ENCODE measurements at places on chromosomes 3 and 15. TPM values are rescaled to one million over a fixed set of nuclear protein-coding genes. Genes with fewer than 3 reads are reported as not detected.

GRCh38 chr3:150751781-150752263 lies 11.1 kb downstream of the SIAH2 start:
- H3K27me3 ChIP-seq, result no peaks in the 10 kb centered on the region
- peaks cover 72% of the 10 kb centered on the region for H3K4me1 ChIP-seq
- peak overlapping the region; percentile 10 for H3K27ac ChIP-seq
- H3K4me3 ChIP-seq, result peak overlapping the region; percentile 6

DNA sequence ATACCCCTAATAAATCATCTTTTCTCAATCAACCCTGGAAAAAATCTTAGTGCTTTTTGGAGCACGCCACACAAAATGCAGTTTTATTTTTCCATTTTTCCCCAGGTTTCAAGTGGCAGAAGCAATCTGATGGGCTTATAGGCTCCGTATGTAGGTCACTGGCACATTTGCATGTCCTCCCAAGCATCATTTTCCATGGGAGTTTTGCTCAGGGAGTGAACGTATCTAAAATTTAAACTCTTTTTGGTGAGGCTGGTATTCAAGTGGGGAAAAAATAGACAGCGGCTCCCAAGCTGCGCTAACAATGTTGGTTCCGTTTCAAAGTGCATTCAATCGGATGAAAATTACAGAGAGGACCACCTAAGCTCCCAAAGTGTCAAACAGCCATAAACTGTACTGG lies 233.4 kb downstream of the MEX3B start:
- no peak overlapping the region for H3K27ac ChIP-seq
- H3K27me3 ChIP-seq, result no peaks in the 10 kb centered on the region
- no peaks in the 10 kb centered on the region for H3K36me3 ChIP-seq
- DNase-seq, result no peak

The ESYT3 gene
- total RNA-seq, result 3.5 TPM

The HRG gene
- total RNA-seq, result 0.40 TPM

GRCh38 chr3:28077572-28077971 lies 163.8 kb upstream of the CMC1 start:
- no peak overlapping the region for H3K27ac ChIP-seq
- no peaks in the 10 kb centered on the region for H3K4me1 ChIP-seq
- peak; percentile 18 for DNase-seq
- H3K27me3 ChIP-seq, result no peaks in the 10 kb centered on the region
- H3K4me3 ChIP-seq, result no peak overlapping the region

The OCA2 gene
- total RNA-seq, result not detected

DNA sequence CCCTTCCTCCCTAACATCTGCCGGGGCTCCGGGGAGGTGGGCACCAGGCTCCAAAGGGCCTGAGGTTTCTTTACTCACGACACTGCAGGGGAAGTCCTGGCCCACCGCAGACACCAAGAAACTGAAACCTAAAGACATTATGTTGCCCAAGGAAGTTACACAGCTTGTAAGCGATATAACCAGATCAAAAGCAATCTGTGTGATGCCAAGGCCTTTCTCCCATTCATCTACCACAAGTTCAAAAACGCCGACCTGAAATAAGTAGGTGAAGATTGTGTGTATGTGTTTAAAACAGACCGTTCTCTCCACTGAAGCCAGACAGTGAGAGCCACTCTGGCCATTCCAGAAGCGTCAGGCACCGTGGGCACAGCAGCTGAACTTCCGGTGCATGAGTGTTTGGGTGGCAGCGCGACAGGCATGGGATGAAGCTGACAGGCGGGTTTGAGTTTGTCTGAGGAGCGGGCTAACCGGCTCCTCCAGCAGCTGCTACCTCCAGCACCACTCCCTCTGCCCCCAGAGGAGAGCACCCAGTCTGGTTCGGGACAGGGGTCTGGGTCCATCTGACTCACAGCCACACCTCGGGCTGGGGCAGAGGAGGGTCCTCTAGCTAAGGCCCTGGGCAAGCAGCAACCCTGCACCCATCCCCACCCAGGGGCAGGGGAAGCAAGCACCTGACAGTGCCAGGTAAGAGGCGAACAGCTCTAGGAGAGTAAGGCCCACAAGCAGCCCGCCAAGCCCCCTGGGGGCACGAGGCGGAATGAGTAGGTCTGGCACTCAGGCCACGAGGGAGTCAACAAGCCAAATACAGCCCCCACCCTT lies 1.3 kb downstream of the TNK2 start:
- H3K27me3 ChIP-seq, result no peaks in the 10 kb centered on the region
- peak; percentile 60 for DNase-seq
- peaks cover 33% of the 10 kb centered on the region for H3K4me1 ChIP-seq
- H3K4me3 ChIP-seq, result peak overlapping the region; percentile 82

The TGM4 gene
- 0.14 TPM for total RNA-seq

DNA sequence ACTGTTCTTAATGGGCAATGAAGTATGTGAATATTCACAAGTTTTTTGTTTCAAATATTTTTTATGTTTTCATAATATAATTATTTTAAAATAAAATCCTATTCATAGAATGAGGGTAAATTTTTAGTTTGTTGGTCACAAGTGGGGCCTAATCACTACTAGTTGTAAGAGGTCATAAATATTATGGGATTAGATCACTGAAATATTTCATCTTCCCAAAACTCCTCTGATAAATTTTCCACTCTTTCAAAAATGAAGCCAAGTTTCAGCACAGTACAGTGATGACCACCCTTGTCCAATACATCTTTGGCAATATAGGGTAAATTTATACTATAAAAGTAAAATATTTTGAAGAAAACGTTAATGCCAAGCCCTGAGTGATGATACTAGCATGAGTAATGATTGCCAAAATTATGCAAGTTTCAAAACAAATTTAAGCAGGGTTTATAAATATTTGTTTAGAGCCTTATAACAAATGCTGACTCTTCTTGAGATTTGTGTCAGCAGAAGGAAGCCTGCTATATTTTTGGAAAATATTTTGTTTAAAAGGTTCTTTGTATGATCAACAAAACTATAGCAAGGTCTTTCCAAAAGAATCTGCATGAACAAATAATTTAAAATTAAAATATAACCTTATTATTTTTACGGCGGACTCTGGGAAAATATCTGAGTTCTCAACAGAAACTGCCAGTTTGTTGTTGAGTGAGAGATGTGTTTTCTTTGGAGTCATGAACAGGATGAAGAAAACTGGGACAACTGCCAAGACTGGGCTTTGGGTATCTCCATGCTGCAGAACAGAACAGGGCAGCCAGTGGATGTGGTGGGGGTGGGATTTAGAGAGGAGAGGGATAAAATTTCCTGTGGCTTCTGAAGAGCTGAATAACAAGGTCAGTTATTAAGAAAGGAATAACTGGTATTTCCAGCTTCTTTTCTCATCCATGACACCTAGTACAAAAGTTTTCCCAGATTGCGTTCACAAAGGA lies 17.9 kb upstream of the TM4SF1 start:
- peaks cover 94% of the 10 kb centered on the region for H3K4me1 ChIP-seq
- peak; percentile 83 for DNase-seq
- no peaks in the 10 kb centered on the region for H3K27me3 ChIP-seq

DNA sequence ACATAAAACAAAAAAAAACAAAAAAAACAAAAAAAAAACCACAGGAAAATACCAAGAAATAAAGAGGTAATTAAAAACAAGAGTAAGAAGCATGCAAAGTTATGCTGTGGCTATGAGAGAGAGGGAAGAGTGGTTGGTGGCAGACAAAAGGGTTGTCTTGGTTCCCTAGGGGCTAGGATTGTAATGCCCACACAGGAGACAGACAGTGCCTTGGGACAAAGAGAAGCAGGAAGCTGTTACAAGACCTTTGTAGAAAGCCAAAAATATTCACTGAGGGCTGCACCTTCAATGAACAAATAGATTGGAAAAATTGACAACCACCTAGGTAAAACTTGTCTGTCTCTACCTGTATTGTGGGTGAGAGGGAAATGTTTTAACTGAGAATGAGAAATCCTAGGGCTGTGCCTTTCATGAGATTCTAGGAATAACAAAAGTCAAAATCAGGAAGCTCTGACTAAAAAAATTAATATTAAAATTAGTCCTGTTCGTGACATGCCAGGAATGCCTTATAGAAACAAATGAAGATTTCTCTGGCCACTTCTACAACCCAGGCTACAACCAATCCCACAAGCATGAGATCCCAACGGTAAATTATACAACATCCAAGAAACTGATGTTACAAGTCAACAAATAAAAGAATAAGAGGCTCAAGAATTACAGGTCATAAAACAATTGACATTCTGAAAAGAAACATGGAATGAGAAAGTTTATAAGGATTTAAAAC lies 45.0 kb upstream of the PRICKLE2 start:
- peaks cover 32% of the 10 kb centered on the region for H3K27me3 ChIP-seq
- H3K36me3 ChIP-seq, result no peaks in the 10 kb centered on the region
- DNase-seq, result no peak
- no peak overlapping the region for H3K27ac ChIP-seq
- no peak overlapping the region for H3K4me3 ChIP-seq
